ENCODE measurements at places on chromosomes 5 and 9. TPM values are rescaled to one million over a fixed set of nuclear protein-coding genes. Genes with fewer than 3 reads are reported as not detected.

PLAC8L1 gene
- total RNA-seq: 0.49 TPM

IL3 gene
- total RNA-seq: not detected

CDC20B gene
- total RNA-seq: 0.14 TPM

SAPCD2 gene
- total RNA-seq: 29.3 TPM

SLCO6A1 gene
- total RNA-seq: not detected

AGTPBP1 gene
- 7.7 TPM for total RNA-seq

PROP1 gene
- not detected for total RNA-seq

KIF4B gene
- 0.04 TPM for total RNA-seq

SMIM33 gene
- total RNA-seq: not detected

SH2D3C gene
- total RNA-seq: 0.17 TPM

PPP3R2 gene
- total RNA-seq: not detected

EQTN gene
- total RNA-seq: not detected

BARHL1 gene
- total RNA-seq: not detected

DND1 gene
- total RNA-seq: 1.4 TPM

PALM2AKAP2 gene
- 0.36 TPM for total RNA-seq

LCN2 gene
- total RNA-seq: 3.3 TPM

NMUR2 gene
- 0.06 TPM for total RNA-seq

TAF11L10 gene
- total RNA-seq: not detected

SLC36A2 gene
- total RNA-seq: not detected

BTNL3 gene
- total RNA-seq: not detected

SLC6A19 gene
- not detected for total RNA-seq

CREB3 gene
- 62.8 TPM for total RNA-seq

AGXT2 gene
- not detected for total RNA-seq

HSPA9 gene
- 375 TPM for total RNA-seq

RANBP3L gene
- total RNA-seq: not detected

SPATA31C1 gene
- total RNA-seq: not detected

All from A549 treated with DMSO at 1 μM for 4 hours (cell line).